Peyer's patch (tissue), 4 donors: ENCODE measurements at places on chromosomes 7 and 10. TPM values are rescaled to one million over a fixed set of nuclear protein-coding genes. Genes with fewer than 3 reads are reported as not detected.

ASIC3 gene
- total RNA-seq = 2.5 TPM

CNPY1 gene
- 0.40 TPM for total RNA-seq

CYP3A4 gene
- total RNA-seq = 796 TPM

NME8 gene
- 1.7 TPM for total RNA-seq

FAM241B gene
- total RNA-seq = not detected

TSPAN33 gene
- total RNA-seq = 3.8 TPM

ZNF488 gene
- 19.8 TPM for total RNA-seq

DNA sequence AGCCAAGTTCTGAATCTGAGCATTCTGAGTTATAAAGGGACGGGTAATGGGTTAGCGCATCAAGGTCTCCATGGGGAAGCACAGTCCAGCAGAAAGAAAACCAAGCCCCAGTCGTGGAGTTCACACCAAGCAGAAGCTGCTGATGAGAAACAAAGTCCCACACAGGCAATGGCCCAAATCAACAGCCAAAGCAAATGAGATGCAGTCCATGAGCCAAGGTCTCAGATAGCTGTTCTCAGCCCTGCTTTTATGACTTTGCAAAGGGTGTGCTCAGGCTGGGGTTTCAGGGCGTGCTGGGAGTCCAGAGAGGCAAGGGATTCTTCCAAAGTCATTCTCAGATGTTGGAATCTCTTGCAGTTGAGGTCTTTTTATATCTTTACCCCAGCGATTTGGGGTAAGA, 32.0 kb downstream of the THNSL1 start:
- no peaks in the 10 kb centered on the region for H3K36me3 ChIP-seq
- no peaks in the 10 kb centered on the region for H3K4me1 ChIP-seq
- DNase-seq = peak; percentile 57
- no peaks in the 10 kb centered on the region for H3K27me3 ChIP-seq
- no peak overlapping the region for H3K27ac ChIP-seq

GRCh38 chr10:19826712-19827111, 10.5 kb downstream of the PLXDC2 start:
- no peaks in the 10 kb centered on the region for H3K4me1 ChIP-seq
- H3K4me3 ChIP-seq = no peak overlapping the region
- H3K36me3 ChIP-seq = no peaks in the 10 kb centered on the region
- peak overlapping the region; percentile 17 for H3K27ac ChIP-seq
- no peak for DNase-seq

DNA sequence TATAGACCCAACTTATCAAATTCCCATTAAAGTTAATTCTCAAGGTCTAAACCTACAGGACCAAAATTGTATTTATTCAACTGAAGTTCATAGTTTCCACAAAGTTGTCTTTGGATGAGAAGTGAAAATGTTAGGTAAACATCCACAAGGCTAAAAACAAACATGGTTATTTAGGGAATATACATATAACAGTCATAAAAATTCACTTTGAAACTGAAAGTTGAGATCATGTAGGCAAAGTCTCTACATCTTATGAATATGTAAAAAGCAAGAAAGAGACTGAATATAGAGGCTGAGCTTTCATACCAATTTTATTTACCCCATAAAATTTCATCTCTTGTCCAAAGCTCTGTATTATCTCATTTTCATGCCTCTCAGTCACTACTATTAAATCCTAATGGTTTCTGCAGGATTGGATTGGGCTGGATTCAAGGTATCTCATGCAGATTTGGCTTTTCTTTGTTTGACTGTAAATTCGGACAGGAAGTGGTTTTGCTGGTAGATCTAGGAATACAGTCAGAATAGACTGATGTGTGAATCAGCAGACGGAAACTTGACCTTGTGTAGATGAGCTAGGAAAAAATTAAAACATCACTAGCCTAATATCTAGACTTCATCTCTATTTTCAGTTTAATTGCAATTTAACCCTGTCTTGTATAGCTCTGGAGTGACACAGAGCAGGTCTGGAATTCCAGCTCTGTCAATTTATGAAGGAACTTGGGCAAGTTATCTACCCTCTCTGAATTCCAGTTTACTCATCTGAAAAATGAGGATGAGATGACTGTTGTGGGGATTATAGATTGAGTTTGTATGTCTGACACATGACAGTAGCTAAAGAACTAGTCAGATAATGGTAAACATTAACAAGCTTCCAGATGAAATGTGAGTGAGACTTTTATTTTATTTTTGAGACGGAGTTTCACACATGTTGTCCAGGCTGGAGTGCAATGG, 27.3 kb upstream of the SKAP2 start:
- H3K4me1 ChIP-seq = no peaks in the 10 kb centered on the region
- DNase-seq = no peak
- H3K4me3 ChIP-seq = no peak overlapping the region
- H3K27me3 ChIP-seq = no peaks in the 10 kb centered on the region

GRCh38 chr7:10596827-10597226, 376.8 kb upstream of the PHF14 start:
- no peaks in the 10 kb centered on the region for H3K36me3 ChIP-seq
- no peak for DNase-seq
- no peaks in the 10 kb centered on the region for H3K27me3 ChIP-seq
- no peak overlapping the region for H3K4me3 ChIP-seq
- no peaks in the 10 kb centered on the region for H3K4me1 ChIP-seq

DNA sequence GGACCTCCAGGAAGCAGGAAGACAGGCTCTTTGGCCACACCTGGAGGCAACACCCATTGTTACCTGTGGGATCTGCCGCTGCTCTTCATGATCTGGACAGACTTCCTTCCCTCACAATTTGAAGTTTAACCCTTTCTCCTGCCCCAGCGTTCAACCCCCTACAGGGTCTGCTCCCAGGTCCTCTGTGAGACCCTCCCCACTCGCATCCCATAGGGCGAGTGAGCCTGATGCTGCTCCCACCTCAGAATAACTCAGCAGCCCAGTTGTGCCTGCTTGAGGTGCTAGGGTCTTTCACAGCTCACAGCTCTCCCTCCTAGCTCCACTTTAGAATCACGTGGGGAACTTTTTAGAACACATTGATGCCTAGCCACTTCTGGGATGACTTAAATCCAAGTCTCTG, 61.8 kb upstream of the C10orf90 start:
- no peaks in the 10 kb centered on the region for H3K36me3 ChIP-seq
- no peak overlapping the region for H3K4me3 ChIP-seq
- no peaks in the 10 kb centered on the region for H3K27me3 ChIP-seq
- no peak for DNase-seq

GRCh38 chr10:82089327-82089726, 214.3 kb downstream of the NRG3 start:
- H3K27ac ChIP-seq = no peak overlapping the region
- no peaks in the 10 kb centered on the region for H3K27me3 ChIP-seq
- no peak for DNase-seq
- H3K4me3 ChIP-seq = no peak overlapping the region
- no peaks in the 10 kb centered on the region for H3K36me3 ChIP-seq

DNA sequence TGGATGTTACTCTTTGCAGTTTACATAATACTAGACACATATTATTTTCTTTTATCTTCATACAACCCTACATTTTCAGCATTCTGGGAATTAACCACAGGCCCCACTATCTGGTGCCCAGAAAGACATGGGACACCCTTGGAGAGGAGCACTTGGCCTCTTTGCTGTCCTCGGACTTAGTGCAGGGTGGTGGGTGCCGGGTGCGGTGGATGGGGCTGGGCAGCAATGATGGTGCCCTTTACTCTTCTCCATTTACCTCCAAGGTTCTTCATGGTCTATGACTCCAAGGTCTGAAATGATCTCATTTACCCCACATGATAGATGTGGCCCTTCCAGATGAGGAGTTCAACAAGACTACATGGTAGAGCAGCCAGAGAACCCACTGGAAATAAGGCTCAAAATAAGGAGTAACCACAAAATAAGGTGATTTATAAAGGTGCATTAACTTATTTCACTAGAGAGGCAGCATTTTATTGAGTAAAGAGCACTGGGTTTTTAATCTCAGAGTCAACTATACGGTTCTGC, 56.2 kb upstream of the IGFBP3 start:
- no peak overlapping the region for H3K4me3 ChIP-seq
- H3K4me1 ChIP-seq = no peaks in the 10 kb centered on the region
- no peak overlapping the region for H3K27ac ChIP-seq
- H3K36me3 ChIP-seq = no peaks in the 10 kb centered on the region
- no peak for DNase-seq
- no peaks in the 10 kb centered on the region for H3K27me3 ChIP-seq

DNA sequence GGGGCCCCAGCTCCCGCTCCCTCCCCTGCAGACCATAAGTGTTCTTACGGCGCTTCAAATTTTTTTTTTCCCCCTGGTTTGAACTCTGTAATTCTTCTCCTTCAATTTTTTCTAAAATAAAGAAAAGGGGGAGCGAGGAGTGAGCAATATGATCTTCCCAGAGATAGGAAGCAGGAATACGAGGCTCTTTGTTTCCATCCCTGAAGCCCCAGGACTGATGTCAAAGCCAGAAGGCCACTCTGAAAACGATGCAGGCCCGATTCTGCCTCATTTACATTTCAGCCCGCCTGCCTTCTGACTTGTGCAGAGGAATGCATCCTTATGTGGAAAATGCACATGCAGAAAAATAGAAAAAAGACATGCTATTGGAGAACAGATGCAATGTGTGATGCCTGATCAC, 401.5 kb upstream of the MKI67 start:
- H3K27me3 ChIP-seq = no peaks in the 10 kb centered on the region
- no peak for DNase-seq
- no peaks in the 10 kb centered on the region for H3K4me1 ChIP-seq
- H3K27ac ChIP-seq = no peak overlapping the region
- H3K4me3 ChIP-seq = no peak overlapping the region

GRCh38 chr7:30470163-30470770, 8.3 kb downstream of the NOD1 start:
- peak overlapping the region; percentile 75 for H3K27ac ChIP-seq
- DNase-seq = no peak
- H3K4me3 ChIP-seq = no peak overlapping the region

- no peak for DNase-seq
- H3K27me3 ChIP-seq = no peaks in the 10 kb centered on the region
- no peaks in the 10 kb centered on the region for H3K36me3 ChIP-seq
Observed at GRCh38 chr7:1289666-1290025, 57.0 kb downstream of the UNCX start.

GRCh38 chr10:83983578-83984255, 155.6 kb upstream of the GHITM start:
- H3K27ac ChIP-seq = no peak overlapping the region
- no peaks in the 10 kb centered on the region for H3K4me1 ChIP-seq
- no peaks in the 10 kb centered on the region for H3K27me3 ChIP-seq
- H3K36me3 ChIP-seq = no peaks in the 10 kb centered on the region

DNA sequence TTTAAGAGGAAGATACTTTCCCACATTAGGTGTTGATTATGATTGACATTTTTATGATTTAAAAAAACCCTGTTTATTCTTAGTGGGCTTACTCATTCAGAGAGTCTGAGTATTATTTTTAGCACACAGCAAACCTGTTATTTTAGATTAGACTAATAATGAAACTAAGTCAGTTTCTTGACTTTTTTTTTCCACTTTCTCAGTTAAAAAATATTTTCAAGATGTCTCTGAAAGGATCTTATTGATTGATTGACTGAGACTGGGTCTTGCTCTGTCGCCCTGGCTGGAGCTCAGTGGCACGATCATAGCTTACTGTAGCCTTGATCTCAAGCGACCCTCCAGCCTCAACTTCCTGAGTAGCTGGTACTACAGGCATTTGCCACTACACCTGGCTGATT, 20.4 kb upstream of the INPP5F start:
- H3K27me3 ChIP-seq = no peaks in the 10 kb centered on the region
- no peak overlapping the region for H3K4me3 ChIP-seq
- no peak for DNase-seq
- H3K27ac ChIP-seq = no peak overlapping the region
- no peaks in the 10 kb centered on the region for H3K4me1 ChIP-seq
- no peaks in the 10 kb centered on the region for H3K36me3 ChIP-seq

GRCh38 chr7:343227-343822, 53.4 kb downstream of the FOXL3 start:
- no peaks in the 10 kb centered on the region for H3K36me3 ChIP-seq
- H3K4me1 ChIP-seq = peaks cover 17% of the 10 kb centered on the region
- no peak for DNase-seq
- no peaks in the 10 kb centered on the region for H3K27me3 ChIP-seq
- H3K4me3 ChIP-seq = no peak overlapping the region

DNA sequence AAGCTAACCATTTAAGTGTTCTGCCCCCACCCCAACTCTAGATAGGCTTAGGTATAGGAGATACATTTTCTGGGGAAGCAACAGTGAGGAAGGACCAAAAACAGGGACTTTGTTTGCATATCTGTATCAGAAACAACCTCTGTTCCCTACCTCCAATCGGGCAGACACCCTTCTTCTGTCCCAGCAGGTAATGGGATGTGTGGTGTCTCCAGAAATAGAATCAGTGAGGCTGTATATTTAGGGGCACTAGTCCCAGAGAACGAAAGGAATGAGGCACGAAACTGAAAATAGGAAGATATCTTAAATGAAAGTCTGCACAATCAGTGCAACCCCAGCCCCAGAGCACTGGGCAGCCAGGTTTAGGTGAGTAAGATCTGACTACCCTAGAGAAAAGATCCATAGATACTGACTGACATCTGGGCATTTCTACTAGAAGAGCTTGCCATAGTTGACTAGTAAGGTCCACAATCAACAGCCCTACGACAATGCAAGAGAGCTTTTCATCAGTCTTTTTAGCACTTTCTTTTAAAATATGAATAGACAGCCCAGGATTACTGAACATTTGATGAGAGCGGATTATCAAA, 28.1 kb downstream of the PLEKHA1 start:
- no peaks in the 10 kb centered on the region for H3K4me1 ChIP-seq
- no peak overlapping the region for H3K27ac ChIP-seq
- H3K27me3 ChIP-seq = no peaks in the 10 kb centered on the region
- no peak for DNase-seq
- no peaks in the 10 kb centered on the region for H3K36me3 ChIP-seq
